ENCODE measurements at places on chromosomes 1 and 21.

- DNase-seq, result peak; percentile 2
Observed at GRCh38 chr1:103106426-103107341, 1.6 kb downstream of the COL11A1 start.

- DNase-seq, result no peak
Observed at GRCh38 chr1:114333690-114334089, 177.3 kb downstream of the TRIM33 start.

GRCh38 chr1:31143455-31143854, 77.9 kb upstream of the PUM1 start:
- DNase-seq, result no peak

- no peak for DNase-seq
Observed at GRCh38 chr1:14713077-14713476, 114.6 kb downstream of the KAZN start.

- DNase-seq, result no peak
Observed at GRCh38 chr1:239735111-239735510, 348.7 kb downstream of the CHRM3 start.

- no peak for DNase-seq
Observed at GRCh38 chr1:203214871-203215270, 14.6 kb downstream of the CHIT1 start.

GRCh38 chr1:226864311-226864710, 6.1 kb upstream of the PSEN2 start:
- DNase-seq, result no peak

- DNase-seq, result no peak
Observed at GRCh38 chr1:79353224-79353623, 346.7 kb upstream of the ADGRL4 start.

DNA sequence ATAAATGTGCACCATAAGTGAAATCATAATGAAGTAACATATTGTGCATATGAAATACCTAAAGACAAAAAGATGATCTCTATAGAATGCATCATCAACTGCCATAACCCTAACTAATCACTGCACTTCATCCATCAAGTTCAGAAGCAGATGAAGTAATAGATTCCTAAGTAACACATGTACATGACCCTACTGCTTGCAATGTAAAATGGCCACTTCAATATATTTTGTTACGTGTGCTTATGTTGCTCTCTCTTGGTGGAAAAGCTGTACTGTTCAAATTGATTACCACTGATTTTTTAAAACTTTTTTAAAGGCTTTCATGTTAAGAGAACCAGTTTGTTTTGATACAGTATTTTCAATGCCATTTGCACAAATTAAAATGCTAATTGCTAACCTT, 141.8 kb downstream of the TTLL7 start:
- no peak for DNase-seq

GRCh38 chr1:28078680-28079626, 9.5 kb downstream of the EYA3 start:
- DNase-seq, result no peak

- no peak for DNase-seq
Observed at GRCh38 chr1:109826930-109827349, 63.2 kb upstream of the EPS8L3 start.

- DNase-seq, result no peak
Observed at GRCh38 chr1:117770981-117771531, 158.4 kb downstream of the GDAP2 start.

All from T-helper 1 cell (primary cell).